Spinal cord (tissue), 10 donors: ENCODE measurements at places on chromosomes 1 and 21.

- DNase-seq = no peak
These were observed 26.0 kb downstream of the SDE2 start for GRCh38 chr1:225973158-225973557.

DNA sequence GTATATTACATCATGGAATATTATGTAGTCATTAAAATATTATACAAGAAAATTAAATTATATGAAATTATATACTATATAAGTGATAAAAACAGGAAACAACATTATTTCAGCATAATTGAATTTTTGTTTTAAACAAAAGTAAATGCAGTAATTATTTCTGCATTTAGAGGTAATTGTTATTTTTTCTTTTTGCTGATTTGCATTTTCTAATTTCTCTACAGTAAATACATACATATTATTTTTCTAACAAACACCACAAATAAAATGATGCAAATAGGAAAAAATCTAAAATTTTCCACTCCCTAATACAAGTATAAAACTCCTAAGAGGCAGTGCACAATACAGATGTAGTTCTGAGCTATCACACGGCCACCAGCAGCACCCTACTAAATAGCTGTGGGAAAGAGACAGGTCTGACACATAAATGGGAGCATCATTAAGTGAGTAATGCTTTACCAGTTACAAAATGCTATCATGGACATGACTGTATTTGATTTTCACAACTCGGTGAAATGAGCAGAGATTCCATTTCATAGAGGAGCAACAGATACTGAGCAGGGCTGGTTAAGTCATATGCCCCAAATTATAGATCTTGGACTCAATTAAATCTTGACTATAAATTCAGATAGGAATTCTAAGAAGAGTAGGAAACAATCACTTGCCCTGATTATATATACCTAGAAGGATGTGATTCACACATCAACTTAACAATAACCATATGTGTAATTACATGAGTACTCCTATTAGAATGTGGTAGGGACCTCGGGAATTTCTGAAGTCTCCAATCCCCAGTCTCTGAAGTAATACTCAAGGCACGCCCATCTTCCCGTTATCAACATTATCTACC, 49.0 kb downstream of the NRIP1 start:
- no peak for DNase-seq

DNA sequence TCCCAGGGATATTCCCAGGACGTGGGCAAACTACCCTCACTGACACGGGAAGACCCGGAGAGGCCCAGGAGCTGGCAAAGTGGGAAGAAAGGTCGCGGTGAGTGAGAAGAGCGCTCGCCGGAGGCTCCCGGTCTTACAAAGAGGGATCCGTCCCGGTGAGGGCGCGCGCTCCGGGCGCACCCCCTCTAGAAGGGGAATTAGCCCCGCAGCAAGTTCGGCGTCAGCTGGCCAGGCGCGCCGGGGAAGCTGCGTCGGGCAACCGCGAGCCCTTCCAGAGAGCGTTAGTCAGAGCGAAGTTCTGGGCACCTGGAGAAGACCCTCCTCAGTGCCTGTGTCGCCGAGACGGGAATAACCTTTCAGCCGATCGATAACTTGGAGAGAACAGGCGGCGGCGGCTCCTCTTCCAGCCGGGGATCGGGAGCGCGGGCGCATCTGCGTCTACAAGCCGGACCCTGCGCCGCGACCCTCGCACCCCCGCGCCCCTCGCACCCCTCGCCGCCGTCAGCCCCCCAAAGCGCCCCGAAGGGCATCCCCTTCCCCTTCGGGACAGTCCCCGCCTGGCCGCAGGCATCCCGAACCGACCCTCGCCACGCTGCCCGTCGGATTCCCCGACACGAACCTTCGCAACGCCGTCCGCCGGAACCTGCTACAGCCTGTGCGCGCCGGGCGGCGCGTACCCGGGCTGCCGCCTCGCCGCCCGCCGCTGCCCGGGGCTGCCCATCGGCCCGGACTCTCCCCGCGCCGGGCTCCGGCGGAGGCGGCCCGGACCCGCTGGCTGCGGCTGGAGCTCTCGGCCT, 485 bp downstream of the SIPA1L2 start:
- no peak for DNase-seq

DNA sequence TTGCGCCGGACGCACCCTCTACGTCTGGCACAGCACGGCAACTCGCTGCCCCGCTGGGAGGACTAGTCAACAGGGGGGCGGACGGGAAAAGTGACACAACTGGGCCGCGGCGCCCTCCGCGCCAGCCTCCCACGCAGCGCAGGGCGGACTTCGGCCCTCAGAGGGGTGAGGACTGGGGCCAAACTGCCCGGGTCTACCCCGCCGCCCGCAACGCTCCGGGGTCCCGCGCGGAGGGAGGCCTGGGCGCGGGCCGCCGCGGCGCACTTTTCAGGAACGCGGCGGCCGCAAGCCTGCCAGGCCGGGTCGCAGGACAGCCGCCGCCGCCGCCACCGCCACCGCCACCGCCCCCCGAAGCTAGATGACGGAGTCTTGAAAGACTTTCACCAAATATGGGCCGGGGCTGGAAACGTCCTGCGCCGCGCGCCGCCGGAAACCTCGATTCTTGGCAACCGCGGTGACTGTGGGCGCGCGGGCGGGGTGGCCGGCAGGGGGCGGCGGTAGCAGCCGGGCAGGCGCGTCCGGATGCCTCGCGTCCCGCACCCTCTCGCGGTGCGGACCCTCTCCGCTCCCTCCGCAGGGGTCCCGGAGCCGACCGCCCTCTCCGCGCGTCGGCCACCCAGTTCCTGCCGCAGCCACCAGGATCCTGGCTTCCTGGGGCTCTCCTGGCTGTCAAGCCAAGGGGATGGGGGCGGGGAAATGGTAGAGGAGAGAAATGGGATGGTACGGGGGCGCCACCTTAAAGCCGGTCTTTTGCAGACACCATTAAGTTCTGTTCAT, 3.7 kb upstream of the CCN1 start:
- peak; percentile 47 for DNase-seq

DNA sequence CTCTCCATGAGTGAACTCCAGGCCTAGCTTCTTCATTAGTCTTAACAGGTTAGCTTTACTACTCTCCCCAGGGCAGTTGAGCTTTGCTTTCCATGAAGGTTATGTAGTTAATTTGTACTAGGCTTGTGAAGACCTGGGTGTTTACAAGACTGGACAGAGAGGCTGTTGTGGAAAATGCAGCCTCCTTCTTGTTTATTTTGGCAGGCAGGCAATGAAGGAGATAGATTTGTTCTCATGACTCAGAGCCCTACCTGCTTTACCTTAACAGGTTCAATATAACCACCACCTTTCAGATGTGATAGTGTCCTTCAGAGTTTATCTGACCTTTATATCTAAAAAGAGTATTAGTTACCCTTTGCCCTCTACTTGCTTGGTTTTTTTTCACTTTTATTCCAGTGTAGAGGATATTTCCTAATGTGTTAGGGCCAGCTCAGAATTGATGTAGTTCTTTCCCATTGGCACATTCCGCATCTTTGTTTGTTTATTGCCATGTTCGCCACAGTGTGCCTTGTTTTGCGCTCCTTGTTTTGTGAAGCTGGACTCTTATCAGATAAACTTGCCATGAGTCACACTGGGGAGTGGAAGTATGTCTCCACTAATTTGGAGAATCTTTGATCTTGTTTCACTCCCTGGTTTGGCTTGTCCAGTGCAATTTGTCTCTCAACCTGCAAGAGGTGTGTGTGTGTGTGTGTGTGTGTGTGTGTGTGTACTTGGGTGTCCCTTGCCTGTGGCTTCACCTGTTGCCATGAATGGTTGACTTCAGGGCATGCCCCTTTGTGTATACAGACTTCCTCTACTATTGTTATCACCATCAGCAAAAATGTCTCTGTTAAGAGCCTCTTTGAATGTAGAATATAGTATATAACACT, 87.4 kb upstream of the MACF1 start:
- no peak for DNase-seq

DNA sequence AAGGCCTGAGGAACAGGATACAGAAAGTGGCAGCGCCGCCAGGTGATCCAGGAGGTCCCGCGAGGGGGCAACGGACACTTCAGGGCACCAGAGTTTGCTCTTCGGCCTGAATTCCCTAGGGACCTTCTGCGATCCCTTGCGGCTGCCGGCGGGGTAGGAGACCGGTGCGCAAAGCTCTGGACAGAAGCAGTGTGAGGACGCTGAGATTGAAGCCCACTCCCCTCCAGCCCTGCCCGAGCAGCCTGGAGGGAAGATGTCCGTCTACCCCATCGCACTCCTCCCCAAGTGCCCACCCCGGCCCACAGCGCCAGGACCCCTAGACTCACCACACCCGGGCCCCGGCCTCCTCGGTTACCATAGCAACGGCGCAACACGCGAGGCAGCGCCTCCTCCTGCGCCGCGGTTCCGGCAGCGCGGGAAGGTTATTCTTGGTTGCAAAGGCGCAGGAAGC, at the start of gene ANKRD45:
Gene ANKRD45, minus strand, starts transcription at position 361 of the 451 bp plus-strand sequence. CDS start 10,433 bp downstream, outside the sequence.
- peak; percentile 71 for DNase-seq

GRCh38 chr1:95057351-95057750, 15.4 kb downstream of the ALG14 start:
- DNase-seq = no peak

DNA sequence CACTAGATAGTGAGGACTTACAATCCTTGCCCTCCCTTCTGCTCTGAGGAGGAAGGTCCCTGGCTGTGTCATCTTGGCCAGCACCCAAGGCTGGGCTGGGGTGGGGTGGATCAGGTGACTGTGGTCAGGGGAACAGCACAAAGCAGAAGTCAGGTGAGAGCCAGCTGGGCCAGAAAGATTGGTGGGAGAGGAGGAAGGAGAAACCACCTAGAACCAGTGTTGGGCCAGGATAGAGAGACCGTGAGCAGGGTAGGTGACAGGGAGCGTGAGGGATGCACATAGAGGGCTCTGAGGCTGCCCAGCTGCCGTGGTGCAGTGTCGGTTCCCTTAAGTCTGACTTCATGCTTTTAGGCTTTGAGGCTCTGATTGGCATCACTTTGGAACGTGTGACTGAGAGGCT, 22.7 kb downstream of the NCF2 start:
- DNase-seq = no peak

- no peak for DNase-seq
These were observed 11.9 kb downstream of the PTP4A2 start for GRCh38 chr1:31926252-31926651.

- no peak for DNase-seq
These were observed 50.6 kb upstream of the ACADM start for GRCh38 chr1:75673885-75674284.

DNA sequence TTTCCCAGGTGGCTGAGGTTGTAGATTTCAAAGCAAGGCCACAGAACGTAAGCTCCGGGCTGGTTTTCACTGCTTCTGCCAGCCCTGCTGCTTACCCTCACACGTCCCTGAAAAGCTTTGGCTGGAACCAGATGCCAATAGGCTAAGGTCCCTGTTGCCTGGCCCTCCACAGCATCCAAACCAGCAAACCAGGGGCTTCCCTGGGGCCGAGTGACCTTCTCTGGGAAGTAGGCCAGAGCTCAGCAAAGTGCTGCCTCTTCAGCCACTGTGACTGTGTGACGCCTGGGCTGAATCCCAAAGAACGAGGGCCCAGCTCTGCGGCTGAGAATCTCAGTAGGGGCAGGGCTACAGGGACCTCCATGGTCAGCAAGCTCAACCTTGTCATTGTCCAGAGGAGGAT, 28.9 kb upstream of the RBM15 start:
- peak; percentile 42 for DNase-seq
